NCI-H1105 (cell line): ENCODE measurements at places on chromosomes 12 and 14.

GRCh38 chr12:128687851-128688250 lies 135.9 kb downstream of the SLC15A4 start:
- no peak for DNase-seq

DNA sequence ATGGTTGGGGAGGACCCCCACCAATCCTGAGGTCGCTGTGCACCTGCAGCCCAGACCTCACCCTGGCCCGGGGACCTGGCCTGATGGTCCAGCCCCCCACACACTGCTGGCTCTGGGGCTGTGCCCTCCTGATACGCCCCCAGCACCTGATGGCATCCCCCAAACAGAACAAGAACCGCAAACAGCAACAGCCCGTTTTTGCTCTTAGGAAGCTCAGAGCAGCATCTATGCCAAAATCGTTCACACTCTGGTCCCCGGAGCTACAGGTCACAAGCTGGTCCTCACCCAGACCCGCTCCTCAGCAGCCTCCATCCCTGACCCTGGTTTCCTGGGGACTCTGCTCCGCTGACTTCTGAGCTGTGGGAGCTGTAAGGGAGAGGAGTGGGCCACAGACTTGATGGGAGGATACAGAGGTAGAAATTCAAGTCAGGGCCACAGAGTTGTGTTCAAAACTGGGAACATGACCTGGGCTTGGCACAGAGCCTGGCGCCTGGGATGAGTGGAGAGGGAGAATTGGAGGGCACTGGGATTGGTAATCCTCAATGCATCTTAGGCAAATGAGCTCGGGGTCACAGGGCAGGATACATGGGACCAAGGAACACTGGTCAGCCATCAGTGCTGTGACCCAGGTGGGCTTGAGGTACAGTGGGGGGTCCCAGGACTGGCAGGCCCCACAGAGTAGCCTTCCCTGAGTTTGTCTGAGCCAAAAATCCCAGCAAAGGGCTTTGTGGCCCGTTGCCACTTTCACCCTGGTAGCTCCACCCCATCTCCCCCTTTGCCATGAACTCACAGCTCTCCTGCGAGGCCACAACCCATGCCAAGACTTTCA lies 170.9 kb upstream of the RTL1 start:
- peak; percentile 7 for DNase-seq

GRCh38 chr14:56219666-56220413 lies 101.6 kb downstream of the PELI2 start:
- DNase-seq = no peak

- no peak for DNase-seq
These were observed 64.2 kb downstream of the PHETA1 start for GRCh38 chr12:111304642-111305071.

GRCh38 chr12:4293966-4294505 lies 20.5 kb downstream of the CCND2 start:
- no peak for DNase-seq

DNA sequence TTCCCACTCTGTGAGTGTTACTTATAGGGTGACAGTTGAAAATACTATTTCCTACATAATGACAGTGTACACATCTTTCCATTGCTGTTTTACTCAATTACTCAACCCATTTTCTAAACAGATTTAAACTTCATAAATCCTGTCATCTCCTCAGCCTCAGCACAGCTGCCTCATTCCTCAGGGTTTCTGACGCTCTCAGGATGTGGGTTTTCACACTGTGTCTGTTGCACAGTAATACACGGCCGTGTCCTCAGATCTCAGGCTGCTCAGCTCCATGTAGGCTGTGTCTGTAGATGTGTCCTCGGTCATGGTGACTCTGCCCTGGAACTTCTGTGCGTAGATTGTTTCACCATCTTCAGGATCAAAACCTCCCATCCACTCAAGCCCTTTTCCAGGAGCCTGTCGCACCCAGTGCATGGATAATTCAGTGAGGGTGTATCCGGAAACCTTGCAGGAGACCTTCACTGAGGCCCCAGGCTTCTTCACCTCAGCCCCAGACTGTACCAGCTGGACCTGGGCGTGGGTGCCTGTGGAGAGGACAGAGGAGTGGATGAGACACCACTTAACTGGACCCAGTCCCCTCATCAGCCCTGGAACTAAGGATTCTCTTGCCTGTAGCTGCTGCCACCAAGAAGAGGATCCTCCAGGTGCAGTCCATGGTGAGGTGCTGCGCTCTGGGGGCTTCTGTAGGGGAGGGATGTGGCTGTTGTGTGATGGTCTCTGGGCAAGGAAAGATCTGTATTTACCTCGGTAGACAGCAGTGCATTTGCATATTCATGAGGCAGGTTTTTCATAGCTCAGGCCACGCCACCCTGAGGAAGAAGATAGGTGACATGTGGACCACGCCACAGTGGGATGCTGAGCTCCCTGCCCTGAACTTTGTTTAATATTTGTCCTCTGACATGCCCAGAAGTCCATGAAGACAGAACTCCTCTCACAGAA lies 750.2 kb downstream of the TMEM121 start:
- no peak for DNase-seq

DNA sequence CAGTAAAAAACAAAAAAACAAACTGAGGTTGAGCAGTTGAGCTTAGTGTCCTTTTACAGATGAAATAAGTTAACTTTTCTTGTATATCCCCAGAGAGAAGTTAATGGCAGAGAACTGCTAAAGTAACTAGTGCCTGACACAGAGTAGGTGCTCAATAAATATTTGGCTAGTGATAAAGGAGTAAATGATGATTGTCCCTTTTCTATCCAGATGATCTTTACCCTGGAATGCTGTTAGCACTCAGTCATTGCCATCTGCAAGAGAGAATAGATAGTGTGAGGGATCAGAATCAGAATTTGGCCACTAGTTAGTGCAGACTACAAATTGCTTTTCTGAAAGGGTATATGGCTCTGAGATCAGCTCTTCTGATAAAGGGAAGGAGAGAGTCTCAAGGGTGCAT lies 21.6 kb downstream of the VEZT start:
- DNase-seq = no peak

DNA sequence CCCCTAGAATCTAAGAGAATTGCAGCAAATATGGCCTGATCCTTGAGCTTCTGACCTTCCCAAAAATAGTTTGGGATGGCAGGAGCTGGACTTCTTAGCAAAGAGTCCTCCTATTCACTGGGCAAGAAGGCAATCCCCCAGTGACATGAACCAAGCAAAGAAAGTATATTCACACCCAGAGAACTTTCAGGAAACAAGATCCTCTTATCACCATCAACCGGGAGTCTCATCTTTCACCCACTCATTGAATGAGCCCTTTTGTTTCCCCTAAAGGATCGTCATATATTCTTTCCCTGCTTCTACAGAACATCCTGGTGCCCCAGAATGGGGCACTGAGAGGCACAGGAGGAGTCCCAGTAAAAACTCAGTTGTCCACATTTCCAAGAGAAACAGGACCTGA lies 19.7 kb downstream of the SPTB start:
- no peak for DNase-seq

- no peak for DNase-seq
These were observed 37.0 kb upstream of the ITPR2 start for GRCh38 chr12:26869908-26870459.

DNA sequence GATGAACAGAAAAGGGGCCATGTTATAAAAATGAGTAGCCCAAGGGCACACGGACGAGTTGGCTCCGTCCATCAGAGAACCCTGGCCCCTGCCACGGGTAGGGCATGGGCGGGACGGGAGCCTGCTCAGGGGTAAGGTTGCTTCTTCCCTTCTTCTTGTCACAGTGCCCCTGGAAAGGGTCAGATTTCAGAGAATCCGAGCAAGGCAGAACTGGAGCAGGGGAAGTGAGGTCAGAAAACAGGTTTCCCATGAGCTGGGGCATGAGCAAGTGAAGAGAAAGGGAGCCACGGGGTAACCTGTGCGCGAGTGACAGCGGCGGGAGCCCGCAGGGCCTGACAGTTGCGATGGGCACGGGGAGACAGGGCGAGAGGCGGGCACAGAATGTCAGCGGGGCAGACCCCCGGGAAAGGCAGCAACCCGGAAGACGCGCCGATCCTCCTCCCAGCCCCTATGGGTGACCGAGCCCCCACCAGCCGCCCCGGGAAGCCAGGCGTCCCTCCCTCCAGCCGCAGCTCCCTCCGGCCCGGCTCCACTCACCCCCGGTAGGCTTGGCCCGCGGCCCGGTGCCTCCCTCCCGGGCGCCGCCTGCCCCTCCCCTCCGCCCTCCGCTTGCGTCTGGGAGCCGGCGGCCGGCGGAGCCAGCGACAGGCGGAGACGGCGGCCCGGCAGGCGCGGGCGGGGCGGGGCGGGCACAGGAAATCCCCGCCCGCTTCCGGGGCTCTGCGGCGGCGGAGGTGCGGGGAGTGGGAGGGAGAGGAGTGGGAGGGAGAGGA lies at the start of gene ZNF641:
ZNF641 (minus strand) TSS at position 671 of the 773 bp plus-strand sequence. CDS start 2,829 bp downstream, outside the sequence.
- DNase-seq = peak; percentile 75

DNA sequence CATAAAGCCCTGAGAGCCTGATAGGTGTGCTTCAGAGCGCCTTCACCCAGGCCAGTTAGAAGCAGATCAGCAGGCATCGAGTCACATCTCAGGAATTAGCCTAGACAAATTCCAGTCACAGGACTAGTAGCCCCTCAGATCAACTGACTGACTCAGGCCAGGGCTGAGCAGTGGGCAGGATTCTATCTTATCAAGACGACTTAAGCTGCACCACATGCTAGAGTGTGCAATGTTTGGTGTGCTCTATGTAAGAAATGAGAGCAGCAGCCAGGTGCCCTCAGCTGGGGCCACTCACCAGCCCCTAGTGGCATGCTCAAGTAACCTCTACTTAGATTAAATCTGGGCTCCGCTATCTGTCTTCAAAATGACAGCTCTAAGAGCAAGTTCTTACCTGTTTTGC lies 19.7 kb upstream of the NGB start:
- DNase-seq = no peak

- no peak for DNase-seq
These were observed 155.4 kb upstream of the ARHGAP5 start for GRCh38 chr14:31921721-31922120.

DNA sequence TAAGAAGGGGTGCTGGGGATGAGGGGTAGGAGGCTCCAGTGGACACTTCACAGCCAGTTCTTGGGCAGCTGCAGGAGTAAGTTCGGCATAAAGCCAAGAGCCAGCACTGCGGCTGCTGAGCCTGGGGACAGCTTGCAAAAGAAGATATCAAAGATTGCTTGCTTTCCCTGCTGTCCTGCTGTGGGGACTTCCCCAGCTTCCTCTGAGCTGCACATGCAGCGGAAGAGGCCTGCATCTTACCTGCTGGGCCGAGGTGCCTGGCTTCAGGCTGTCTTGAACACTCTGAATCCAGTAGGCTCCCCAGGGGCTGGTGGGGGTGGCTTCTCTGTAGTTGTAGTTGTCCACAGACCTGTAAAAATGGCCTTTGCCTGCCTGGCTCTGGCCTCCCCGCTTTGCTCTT lies 1.3 kb downstream of the CHGA start:
- DNase-seq = no peak

DNA sequence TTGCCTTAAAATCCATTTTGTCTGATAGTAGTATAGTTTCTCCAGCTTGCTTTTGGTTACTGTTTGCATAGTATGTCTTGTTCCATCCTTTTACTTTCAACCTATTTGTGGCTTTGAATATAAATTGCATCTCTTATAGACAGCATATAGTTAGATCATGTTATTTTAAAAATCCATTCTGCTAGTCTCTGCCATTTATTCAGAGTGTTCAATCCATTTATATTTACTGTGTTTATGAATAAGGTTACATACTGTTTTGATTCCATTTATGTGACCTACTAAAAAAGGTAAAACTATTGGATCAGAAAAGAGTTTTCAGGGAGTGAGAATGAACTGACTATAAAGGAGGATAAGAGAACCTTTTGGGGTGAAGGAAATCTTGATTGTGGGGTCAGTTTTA lies 29.6 kb upstream of the VPS33A start:
- DNase-seq = no peak

- no peak for DNase-seq
These were observed 72.4 kb downstream of the ATP2B1 start for GRCh38 chr12:89636052-89636775.

DNA sequence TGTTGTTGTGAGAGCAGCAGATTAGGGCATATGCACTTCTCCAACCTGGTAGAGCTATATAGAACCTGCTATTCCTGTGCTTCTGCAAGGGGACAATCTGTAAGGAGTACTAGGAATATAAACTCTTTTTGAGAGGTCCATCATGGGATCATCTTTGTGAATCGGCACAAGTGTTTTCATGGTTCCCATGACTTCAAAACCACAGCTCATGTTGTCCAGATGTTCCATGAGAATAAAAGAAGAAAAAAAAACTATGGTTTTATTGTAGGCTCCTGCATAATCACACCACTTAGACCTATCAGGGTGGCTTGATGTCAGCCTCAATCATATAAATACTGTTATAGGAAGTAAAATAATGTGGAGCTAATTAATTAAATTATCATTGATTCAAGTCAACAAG lies 311.4 kb upstream of the ATP2B1 start:
- no peak for DNase-seq

DNA sequence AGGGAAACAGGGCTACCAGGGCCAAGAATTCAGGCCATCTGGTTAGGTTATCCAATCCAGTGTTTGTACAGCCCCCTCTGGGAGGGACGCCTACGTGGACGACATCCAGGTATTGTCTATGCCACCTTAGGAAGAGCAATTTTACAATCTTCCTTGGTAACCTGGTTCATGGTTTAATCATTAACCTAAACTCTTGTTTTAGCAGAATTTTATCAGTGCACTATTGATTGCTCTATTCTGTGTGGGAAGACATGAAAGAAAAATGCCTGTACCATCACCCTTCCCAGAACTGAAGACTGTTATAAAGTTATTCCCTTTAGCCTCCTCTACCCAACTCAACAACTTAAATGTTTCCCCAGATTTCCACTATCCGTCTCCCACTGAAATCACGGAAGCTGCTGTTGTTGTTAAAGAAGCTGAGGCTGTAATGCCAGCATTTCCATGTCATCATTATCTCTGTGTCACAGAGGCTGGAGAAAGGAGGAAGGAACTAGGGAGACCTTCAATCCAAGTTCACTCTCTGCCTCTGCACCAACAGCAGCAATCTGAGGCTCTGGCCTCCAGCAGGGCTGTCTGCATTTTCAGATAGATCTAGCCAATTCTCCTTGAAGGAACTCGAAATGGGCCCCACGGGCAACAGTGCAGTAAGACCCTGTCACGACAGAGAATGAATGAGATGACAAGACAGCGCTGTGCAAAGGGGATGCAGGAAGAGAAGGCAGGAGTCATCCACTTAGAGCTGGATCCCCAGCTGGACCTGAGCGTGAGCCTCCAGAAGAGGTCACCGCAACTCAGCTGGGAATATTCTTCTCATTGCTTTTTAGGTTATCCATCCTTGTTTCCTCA lies 183.4 kb upstream of the GZMB start:
- DNase-seq = no peak

DNA sequence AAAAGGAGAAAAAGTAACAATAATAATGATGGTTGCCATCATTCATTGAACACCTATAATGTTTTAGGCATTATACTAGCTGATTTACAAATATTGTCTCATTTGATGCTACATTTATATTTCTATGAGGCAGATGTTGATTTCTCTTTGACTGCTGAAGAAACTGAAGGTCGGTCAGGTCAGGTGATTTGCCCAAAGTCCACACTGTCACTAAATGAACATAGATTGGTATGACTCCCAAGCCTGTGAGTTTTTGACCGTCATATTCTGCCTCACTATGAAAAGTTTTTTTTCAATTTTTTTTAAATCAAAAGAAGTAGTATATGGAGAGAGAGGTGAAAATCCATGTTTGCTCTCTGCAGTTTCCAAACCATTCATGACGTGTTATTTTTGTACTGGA lies 10.8 kb downstream of the ALG10B start:
- DNase-seq = no peak
